PC-9 (cell line): ENCODE measurements at places on chromosomes 1 and 21. TPM values are rescaled to one million over a fixed set of nuclear protein-coding genes. Genes with fewer than 3 reads are reported as not detected.

FAM72D gene
- 8.3 TPM in 2 replicates for total RNA-seq

DNA sequence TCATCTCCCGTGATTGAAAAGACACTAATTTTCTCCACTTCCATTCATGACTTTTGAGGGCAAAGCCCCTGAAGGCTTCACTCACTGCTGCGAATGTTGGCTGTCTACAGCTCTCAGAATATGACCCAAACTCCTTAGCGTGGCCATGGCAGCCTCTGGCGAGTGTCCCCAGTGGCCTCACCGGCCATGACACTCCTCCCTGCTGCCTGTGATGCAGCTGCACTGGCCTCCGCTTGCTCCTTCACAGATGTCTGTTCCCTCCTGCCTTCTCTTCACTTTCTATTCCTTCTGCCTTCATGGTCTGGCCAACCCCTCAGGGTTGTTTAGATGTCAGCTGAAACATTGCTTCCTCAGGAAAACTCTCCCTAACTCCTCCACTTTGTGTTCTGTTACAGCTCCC is 30.8 kb upstream of the PTPRF start:
- H3K27ac ChIP-seq = no peak overlapping the region
- no peak for DNase-seq
- no peaks in the 10 kb centered on the region for H3K36me3 ChIP-seq
- no peak overlapping the region for H3K4me3 ChIP-seq
- no peaks in the 10 kb centered on the region for H3K27me3 ChIP-seq

CRTC2 gene
- 44.5 and 63.6 TPM in 2 replicates for total RNA-seq

GRCh38 chr1:89465201-89465600 is 59.4 kb upstream of the LRRC8B start:
- H3K27ac ChIP-seq = no peak overlapping the region
- no peaks in the 10 kb centered on the region for H3K36me3 ChIP-seq
- no peak overlapping the region for H3K4me3 ChIP-seq
- no peaks in the 10 kb centered on the region for H3K4me1 ChIP-seq
- no peaks in the 10 kb centered on the region for H3K27me3 ChIP-seq
- no peak for DNase-seq

- H3K27me3 ChIP-seq = no peaks in the 10 kb centered on the region
- no peak for DNase-seq
- H3K27ac ChIP-seq = no peak overlapping the region
- no peak overlapping the region for H3K4me3 ChIP-seq
- H3K4me1 ChIP-seq = 0 out of 2 replicates have a peak, but pooled peaks cover 3% of the 10 kb centered on the region
These were observed 71.3 kb upstream of the LRRC8B start for GRCh38 chr1:89453123-89453972.

- no peak for DNase-seq
- H3K27me3 ChIP-seq = no peaks in the 10 kb centered on the region
- no peak overlapping the region for H3K4me3 ChIP-seq
- H3K4me1 ChIP-seq = peaks cover 16% of the 10 kb centered on the region; the same call in 1 of the 2 replicates
- H3K36me3 ChIP-seq = no peaks in the 10 kb centered on the region
These were observed 89.0 kb upstream of the HMCN1 start for GRCh38 chr1:185645162-185645640.

POLR3C gene
- total RNA-seq = 21.2 and 21.4 TPM in 2 replicates

DNA sequence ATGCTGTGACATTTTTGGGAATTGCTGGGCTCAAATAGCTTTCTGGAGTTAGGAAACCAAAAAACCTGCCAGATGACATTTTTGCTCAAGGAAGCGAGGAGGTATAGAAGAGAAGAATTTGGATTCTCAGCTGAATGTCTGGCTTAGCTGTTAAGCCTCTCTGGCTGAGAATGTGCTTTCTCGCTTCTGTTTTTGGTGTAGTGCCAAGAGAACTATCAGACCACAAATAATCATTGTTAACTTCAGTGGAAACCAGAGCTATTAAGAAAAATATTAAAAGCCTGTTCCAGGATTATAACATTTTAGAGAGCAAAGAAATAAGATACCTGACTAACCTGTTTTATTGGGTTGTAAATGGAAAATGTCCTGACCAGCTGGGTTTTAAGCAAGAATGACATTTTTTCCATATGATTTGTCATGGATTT is 39.5 kb upstream of the DIPK1A start:
- no peaks in the 10 kb centered on the region for H3K36me3 ChIP-seq
- H3K4me3 ChIP-seq = peak overlapping the region; percentile 37; the same call in 1 of the 2 replicates
- no peaks in the 10 kb centered on the region for H3K27me3 ChIP-seq

- no peaks in the 10 kb centered on the region for H3K27me3 ChIP-seq
- no peak overlapping the region for H3K27ac ChIP-seq
- peak; percentile 49 for DNase-seq
These were observed 6.2 kb upstream of the TRIM45 start for GRCh38 chr1:117127795-117128194.

LCE2C gene
- not detected in 2 replicates for total RNA-seq

UBR4 gene
- 117 and 126 TPM in 2 replicates for total RNA-seq

DNA sequence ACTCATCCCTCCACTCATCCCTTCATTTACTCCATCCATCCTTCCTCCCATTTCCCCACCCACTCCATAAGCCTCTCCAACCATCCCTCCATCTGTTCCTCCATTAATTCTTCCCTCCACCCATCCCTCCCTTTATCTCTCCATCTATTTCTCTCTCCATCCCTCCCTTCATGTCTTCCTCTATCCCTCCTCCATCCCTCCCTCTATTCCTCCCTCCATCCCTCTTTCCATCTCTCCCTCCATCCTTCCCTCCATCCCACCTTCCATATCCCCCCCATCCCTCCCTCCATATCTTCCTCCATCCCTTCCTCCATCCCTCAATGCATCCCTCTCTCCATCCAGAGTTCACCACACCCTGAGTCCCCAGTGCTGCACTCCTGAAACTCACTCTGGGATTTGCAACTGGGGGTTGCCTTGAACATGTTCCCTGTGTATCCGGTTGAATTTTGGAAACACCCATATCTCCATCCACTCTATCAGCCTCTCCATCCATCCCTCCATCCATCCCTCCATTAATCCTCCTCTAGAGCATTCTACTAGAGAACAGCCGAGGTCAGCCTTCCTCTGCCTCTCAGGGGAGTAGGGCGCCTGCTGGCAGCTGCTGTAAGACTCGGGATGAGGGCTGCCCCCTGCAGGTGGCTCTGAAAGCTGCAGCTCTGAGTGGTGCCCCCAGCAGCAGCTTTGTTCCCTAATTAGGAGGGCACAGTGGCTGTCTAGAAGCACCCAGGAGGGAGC is 39.4 kb downstream of the ABCG1 start:
- no peaks in the 10 kb centered on the region for H3K4me1 ChIP-seq
- no peak overlapping the region for H3K27ac ChIP-seq
- no peaks in the 10 kb centered on the region for H3K27me3 ChIP-seq
- no peak overlapping the region for H3K4me3 ChIP-seq
- no peak for DNase-seq

FCRL2 gene
- total RNA-seq = not detected in 2 replicates

AMPD2 gene
- total RNA-seq = 66.7 and 78.6 TPM in 2 replicates

GPR25 gene
- not detected in 2 replicates for total RNA-seq

NR5A2 gene
- total RNA-seq = 1.8 and 2.1 TPM in 2 replicates

DNA sequence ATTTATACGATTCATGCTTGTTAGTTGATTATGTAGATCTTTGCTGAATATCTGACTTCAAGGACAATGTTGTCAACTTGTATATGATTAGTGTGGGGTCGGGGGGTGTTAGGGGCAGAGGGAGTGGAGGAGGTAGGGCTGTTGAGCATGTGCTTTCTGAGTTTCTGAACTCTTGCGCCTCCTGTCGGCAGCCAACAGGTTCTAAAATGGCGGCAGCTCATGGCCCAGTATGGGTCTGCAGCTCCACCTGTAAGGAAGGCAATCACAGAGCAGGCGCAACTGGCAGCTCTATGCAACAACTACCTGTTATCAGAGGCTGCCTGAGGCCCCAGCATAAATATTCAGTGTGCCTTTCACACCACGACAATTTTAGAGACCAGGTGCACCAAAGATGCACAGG is 205.8 kb upstream of the PLXNA2 start:
- H3K27me3 ChIP-seq = peaks cover 19% of the 10 kb centered on the region
- no peak overlapping the region for H3K4me3 ChIP-seq
- no peaks in the 10 kb centered on the region for H3K4me1 ChIP-seq
- H3K27ac ChIP-seq = no peak overlapping the region
- no peak for DNase-seq

DNA sequence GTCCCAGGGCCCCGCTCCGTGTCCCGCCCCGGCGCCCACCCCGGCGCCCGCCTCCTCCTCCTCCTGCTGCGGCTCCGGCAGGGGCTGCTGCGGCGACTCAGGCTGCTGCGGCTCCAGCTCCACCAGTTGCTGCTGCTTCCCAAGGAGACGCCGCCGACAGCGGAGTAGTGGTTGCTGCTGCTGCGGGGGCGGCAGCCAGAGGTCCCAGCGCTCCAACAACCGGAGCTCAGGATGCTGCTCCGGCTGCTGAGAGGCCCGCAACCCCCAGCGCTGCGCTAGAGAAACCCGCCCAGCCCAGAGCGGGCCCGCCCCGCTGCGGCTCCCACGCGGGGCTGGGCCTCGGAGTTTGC is 1.1 kb downstream of the CRCT1 start:
- H3K36me3 ChIP-seq = no peaks in the 10 kb centered on the region
- no peak overlapping the region for H3K27ac ChIP-seq
- H3K27me3 ChIP-seq = no peaks in the 10 kb centered on the region; the same call in 1 of the 2 replicates
- H3K4me1 ChIP-seq = peaks cover 13% of the 10 kb centered on the region
- no peak for DNase-seq

DNA sequence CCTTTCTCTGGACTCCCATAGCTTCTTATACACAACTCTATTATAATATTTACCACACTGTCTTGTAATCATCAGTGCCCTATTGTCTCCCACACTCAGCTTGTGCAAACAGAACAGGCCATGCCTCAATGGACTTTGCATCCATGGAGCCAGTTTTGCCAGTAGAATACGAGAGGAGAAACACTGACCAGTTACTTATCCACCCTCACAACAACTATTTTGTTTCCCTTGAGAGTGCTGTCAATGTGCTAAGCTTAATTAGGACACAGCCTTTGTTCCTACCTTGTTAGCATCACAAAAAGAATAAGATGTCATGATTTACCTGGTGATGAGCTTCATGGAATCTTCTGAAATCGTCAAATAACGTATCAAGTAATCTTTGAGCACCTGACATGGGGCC is 18.1 kb upstream of the LRRC52 start:
- H3K36me3 ChIP-seq = no peaks in the 10 kb centered on the region
- H3K4me3 ChIP-seq = no peak overlapping the region
- no peak overlapping the region for H3K27ac ChIP-seq
- H3K4me1 ChIP-seq = no peaks in the 10 kb centered on the region
- 0 out of 2 replicates have a peak, but pooled peaks cover 8% of the 10 kb centered on the region for H3K27me3 ChIP-seq

GRCh38 chr1:209486861-209487593 is 96.5 kb upstream of the CAMK1G start:
- H3K4me1 ChIP-seq = no peaks in the 10 kb centered on the region
- H3K27ac ChIP-seq = no peak overlapping the region
- H3K4me3 ChIP-seq = no peak overlapping the region

DNA sequence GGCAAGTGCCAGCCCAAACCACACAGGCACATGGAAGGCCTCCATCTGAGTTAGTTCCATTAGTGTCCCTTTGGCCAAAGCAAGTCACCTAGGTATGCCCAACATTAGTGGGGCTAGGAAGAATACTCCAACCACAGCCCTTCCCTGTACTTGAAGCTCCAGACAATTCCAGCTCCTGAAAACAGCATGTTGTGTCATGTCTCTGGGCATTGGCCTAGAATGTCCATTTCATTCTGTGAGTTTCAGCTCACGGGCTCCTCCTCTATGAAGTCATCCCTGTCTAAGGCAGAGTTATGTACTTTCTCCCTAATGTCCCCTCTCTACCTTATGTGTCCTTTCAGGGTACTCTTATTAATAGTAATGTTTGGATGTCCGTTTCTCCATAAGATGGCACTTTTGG is 96.5 kb upstream of the SPATA6 start:
- no peaks in the 10 kb centered on the region for H3K4me1 ChIP-seq
- H3K27ac ChIP-seq = no peak overlapping the region
- no peak overlapping the region for H3K4me3 ChIP-seq
- DNase-seq = no peak
- H3K27me3 ChIP-seq = peaks cover 27% of the 10 kb centered on the region; the same call in 1 of the 2 replicates

DNA sequence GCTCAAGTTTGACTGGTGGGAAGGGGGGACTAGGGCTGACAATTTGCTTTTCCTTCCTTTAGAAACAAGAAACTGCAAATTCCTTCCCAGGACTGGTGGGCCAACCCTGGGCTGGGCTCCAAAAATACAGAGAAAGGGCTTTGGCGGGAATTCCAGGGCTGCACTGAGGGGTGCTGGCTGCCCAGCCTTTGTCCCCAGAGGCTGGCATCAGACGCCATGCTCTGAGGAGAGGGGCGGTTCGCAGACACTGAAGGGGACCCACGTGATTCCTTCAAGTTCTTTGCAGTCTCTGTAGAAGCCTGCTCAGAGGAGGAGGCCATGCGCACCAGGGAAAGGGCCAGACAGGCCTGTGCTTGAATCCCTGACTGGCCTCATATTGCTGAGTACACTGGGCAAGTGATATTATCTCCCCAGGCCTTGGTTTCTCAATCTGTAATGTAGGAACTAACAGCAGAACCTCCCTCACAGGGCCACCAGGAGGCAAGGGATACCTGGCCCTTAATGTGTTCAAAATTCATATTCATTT is 119.5 kb downstream of the EPHB2 start:
- DNase-seq = no peak
- 0 out of 2 replicates have a peak overlapping the region, but pooled peaks have one; percentile 12 for H3K27ac ChIP-seq
- no peak overlapping the region for H3K4me3 ChIP-seq
- peaks cover 95% of the 10 kb centered on the region for H3K4me1 ChIP-seq
- H3K27me3 ChIP-seq = no peaks in the 10 kb centered on the region

DNA sequence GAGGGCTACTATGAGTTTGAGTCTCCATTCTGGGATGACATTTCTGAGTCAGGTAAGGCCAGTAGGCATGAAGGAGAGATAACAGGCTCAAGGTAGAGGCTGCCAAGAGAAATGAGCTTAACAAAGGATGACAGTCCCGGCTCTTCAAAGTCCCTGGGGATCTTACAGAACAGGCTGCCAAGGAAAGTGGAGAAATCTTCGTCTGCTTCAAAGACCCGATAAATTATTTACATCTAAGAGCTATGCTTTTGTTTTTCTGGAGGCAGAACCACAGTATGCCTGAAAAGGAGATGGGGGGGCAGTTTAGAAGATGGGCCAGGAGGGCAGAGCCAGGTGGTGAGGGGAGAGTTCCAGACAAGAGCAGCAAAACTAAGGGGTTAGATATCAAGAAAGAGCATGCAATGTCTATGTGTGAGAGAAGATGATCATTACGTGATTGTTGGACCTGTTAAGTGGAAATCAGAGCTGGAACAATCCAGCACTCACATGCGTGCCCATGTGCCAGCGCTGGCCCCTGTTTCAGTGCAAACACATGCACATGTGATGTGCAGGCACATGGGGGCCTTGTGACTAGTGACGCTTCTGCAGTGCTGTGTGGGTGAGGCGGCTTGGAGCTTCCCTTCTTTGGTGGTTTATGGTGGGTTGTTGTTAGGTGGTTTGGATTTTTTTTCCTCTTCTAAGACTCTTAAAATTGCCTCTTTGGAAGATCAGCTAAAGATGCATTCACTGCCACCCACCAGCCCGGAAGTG is 25.7 kb downstream of the CAMK1G start:
- no peaks in the 10 kb centered on the region for H3K36me3 ChIP-seq
- peaks cover 10% of the 10 kb centered on the region; the same call in 1 of the 2 replicates for H3K4me1 ChIP-seq
- DNase-seq = no peak
- H3K27ac ChIP-seq = no peak overlapping the region
- no peaks in the 10 kb centered on the region for H3K27me3 ChIP-seq
- no peak overlapping the region for H3K4me3 ChIP-seq

LCA5L gene
- 1.8 and 2.4 TPM in 2 replicates for total RNA-seq
